ENCODE measurements at places on chromosomes 3 and 15. TPM values are rescaled to one million over a fixed set of nuclear protein-coding genes. Genes with fewer than 3 reads are reported as not detected.

DNA sequence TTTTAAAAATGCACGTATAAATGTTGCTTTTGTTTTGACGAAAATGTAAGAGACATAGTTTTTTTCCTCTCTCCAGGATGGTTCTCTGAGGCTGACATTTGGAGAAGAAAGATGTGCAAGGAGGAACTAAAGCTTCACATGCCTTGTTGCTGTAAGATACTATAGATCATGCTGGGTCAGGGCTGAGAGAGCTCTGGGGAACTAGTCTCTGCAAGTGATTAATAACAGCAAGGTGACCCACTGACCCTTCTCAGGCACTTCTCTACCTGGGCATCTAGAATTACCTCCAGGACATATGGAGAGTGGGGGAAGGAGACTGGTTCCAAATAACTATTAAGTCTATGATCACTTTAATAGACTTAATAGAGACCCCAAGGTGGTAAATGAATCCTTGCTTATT, 246.0 kb downstream of the KBTBD8 start:
- no peak overlapping the region for H3K4me3 ChIP-seq
- no peaks in the 10 kb centered on the region for H3K36me3 ChIP-seq
- no peaks in the 10 kb centered on the region for H3K27me3 ChIP-seq
- DNase-seq: no peak
- H3K27ac ChIP-seq: no peak overlapping the region

The FAM219B gene
- 63.0 TPM for total RNA-seq

DNA sequence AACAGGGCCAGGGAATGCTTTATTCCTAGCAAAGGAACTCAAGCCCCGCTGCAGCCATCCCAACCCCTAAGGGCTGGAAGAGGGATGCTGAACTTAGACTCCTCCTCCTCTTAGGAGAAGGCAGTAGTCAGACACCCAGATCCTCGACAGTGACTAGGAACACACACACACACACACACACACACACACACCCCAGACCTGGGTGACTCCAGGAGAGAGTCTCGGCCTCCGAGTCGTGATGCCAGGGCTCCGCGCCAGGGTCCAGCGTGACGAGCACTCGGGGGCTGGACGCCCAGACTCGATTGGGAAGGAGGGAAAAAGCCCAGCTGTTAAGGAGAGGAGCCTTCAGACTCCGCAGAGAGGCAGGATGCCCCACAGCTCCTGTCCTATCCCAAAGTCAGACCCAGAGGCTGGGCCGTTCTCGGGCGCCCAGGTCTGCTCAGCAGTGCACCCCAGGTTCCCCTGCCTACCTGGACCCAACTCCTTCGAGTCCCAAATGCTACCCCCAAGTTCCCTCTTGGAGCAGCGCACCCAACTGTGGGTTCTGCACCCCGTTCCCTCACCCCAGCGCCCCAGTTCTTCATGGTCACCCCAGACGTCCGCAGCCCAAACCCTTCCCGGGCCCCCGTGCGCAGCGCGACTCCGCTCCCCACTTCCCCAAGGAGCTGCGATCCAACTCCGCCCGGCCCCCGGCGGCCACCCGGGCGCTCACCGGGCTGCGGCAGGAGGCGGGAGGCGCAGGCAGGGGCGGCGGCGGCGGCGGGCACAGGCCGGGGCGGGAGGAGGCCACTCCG, 421 bp downstream of the BMF start:
- H3K27ac ChIP-seq: no peak overlapping the region
- H3K27me3 ChIP-seq: no peaks in the 10 kb centered on the region
- H3K4me3 ChIP-seq: peak overlapping the region; percentile 84
- H3K4me1 ChIP-seq: peaks cover 40% of the 10 kb centered on the region

GRCh38 chr3:82236257-82236656, 474.8 kb upstream of the GBE1 start:
- H3K27me3 ChIP-seq: no peaks in the 10 kb centered on the region
- no peak for DNase-seq
- H3K4me3 ChIP-seq: no peak overlapping the region
- H3K36me3 ChIP-seq: no peaks in the 10 kb centered on the region
- H3K27ac ChIP-seq: no peak overlapping the region

DNA sequence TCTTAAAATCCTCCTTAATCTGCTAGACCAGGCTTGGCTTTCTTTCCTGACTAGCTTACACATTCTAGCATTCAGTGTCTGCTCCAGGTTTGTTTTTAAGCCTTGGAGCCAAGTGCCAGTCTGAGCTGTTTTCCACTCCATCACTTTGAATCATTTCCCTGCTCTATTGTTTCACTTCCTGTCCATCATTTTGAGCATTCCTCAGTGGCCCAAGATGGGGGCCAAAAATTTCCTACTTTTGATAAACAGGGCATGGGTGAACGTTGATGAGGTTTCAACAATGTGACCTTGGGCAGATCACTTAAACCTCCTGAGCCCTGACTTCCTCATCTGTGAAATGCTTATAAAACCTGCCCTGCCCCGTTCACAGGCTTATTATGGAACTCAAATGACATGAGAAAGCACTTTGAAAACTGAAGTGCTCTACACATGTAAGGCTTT, 4.4 kb downstream of the CYP19A1 start:
- no peak overlapping the region for H3K4me3 ChIP-seq
- H3K27me3 ChIP-seq: peaks cover 6% of the 10 kb centered on the region
- H3K4me1 ChIP-seq: no peaks in the 10 kb centered on the region
- no peak overlapping the region for H3K27ac ChIP-seq
- no peak for DNase-seq

- H3K27ac ChIP-seq: peak overlapping the region; percentile 81
- H3K27me3 ChIP-seq: no peaks in the 10 kb centered on the region
- no peak for DNase-seq
- H3K4me3 ChIP-seq: no peak overlapping the region
- H3K4me1 ChIP-seq: peaks cover 38% of the 10 kb centered on the region
- H3K36me3 ChIP-seq: peaks cover 56% of the 10 kb centered on the region
Measured at GRCh38 chr3:196938576-196938975, 3.8 kb downstream of the NCBP2 start.

The ADAMTS17 gene
- 1.0 TPM for total RNA-seq

The DAZL gene
- not detected for total RNA-seq

The LMAN1L gene
- not detected for total RNA-seq

DNA sequence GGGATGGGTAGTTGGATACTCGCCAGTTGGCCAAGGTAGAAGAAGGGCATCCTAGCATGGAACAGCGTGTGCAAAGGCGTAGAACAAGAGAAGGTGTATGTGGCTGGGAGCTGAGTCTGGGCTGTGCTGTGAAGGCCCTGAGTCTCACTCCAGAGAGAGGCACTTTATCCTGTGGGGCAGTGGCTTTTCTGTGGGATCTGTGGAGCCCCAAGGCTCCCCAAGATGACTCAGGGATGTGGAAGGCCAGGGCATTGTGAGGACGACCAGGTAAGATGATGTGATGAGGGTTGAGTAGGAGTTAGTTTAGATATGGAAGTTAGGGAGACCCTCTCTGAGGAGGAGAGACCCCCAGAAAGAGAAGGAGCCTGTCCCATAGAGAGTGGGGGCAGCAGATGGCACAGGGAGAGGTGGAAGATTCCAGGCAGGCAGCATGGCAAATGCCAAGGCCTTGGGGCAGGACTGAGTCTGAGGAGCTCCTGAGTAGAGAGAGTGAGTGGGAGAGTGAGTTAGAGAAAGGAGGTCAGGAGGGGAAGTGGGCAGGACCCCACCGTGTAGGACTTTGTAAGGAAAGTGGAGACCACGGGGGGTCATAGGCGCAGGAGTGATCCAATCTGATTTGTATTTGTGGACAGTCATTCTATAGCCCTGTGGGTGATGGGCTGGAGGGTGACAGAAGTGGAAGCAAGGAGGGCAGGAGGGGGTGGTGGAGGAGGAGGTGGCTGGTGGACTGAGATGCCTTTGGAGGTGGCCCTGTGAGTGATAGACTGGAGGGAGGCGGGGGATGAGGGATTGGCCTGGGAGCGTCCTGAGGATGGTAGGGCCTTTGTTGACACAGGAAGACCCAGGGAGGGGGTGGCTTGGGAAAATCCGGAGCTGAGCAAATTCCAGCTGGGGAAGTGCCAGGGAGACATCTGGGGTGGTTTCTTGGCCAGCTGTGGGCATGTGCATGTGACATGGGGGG, 50.3 kb downstream of the FBLN2 start:
- H3K27ac ChIP-seq: no peak overlapping the region
- H3K4me3 ChIP-seq: no peak overlapping the region
- no peak for DNase-seq
- H3K36me3 ChIP-seq: no peaks in the 10 kb centered on the region

GRCh38 chr15:63517202-63517601, 12.8 kb downstream of the USP3 start:
- no peak for DNase-seq
- H3K36me3 ChIP-seq: no peaks in the 10 kb centered on the region
- no peaks in the 10 kb centered on the region for H3K27me3 ChIP-seq
- H3K4me1 ChIP-seq: peaks cover 86% of the 10 kb centered on the region
- H3K27ac ChIP-seq: peak overlapping the region; percentile 46

DNA sequence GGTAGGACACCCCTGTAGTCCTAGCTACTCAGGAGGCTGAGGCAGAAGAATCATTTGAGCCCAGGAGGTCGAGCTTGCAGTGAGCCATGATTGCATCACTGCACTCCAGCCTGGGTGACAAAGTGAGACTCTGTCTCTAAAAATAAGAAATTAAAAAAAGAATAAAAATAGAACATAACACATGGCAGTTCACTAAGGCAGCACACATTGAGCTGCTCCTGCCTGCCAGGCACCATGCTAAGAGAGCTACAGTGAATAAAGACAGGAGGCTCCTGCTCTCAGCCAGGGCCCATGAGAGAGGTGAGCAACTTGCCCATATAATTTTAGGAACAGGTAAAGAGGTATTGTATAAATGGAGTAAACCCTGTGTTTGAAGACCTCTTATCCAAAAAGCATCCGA, 54.3 kb downstream of the EBLN2 start:
- no peak overlapping the region for H3K27ac ChIP-seq
- H3K36me3 ChIP-seq: no peaks in the 10 kb centered on the region
- H3K4me3 ChIP-seq: no peak overlapping the region
- H3K4me1 ChIP-seq: no peaks in the 10 kb centered on the region

GRCh38 chr3:189276444-189277219, 104.9 kb downstream of the TPRG1 start:
- H3K4me1 ChIP-seq: peaks cover 35% of the 10 kb centered on the region
- H3K36me3 ChIP-seq: no peaks in the 10 kb centered on the region
- no peak overlapping the region for H3K4me3 ChIP-seq
- DNase-seq: no peak
- no peaks in the 10 kb centered on the region for H3K27me3 ChIP-seq

- DNase-seq: no peak
- peaks cover 21% of the 10 kb centered on the region for H3K4me1 ChIP-seq
- H3K36me3 ChIP-seq: no peaks in the 10 kb centered on the region
- H3K27me3 ChIP-seq: no peaks in the 10 kb centered on the region
Measured at GRCh38 chr3:141368925-141369794, 856 bp downstream of the ZBTB38 start.

DNA sequence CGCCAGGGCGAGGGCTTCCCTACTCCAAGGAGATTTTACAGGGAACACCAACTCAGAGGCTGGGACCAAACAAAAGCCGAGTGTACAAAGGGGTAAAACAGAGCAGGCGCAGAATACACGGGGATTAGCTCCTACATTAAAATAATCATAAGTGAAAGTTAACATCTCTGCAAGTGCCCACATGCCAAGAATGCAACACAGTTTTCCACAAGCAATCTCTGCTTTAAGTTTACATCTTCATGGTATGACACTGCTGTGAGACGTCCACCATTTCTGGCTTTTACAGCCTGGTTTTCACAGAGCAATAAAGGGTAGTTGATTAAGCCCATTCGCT, 500 bp upstream of the VGLL3 start:
- no peaks in the 10 kb centered on the region for H3K36me3 ChIP-seq
- H3K4me1 ChIP-seq: peaks cover 3% of the 10 kb centered on the region
- no peak overlapping the region for H3K4me3 ChIP-seq
- no peak for DNase-seq
- H3K27ac ChIP-seq: no peak overlapping the region

DNA sequence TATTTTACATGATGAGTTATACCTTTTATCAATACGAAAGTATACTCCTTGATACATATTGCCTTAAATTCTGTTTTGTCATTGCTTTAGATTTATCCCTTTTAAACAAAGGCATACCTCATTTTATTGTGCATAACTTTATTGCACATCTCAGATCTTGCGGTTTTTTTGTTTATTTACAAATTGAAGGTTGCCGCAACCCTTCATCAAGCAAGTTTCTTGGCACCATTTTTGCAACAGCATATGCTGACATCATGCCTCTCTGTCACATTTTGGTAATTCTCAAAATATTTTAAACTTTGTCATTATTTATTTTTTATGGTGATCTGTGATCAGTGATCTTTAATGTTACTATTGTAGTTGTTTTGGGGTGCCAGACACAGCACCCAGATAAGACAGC, 20.9 kb downstream of the SNRK start:
- H3K27ac ChIP-seq: peak overlapping the region; percentile 74
- H3K4me3 ChIP-seq: peak overlapping the region; percentile 32
- H3K4me1 ChIP-seq: peaks cover 79% of the 10 kb centered on the region
- H3K36me3 ChIP-seq: peaks cover 33% of the 10 kb centered on the region

GRCh38 chr3:66431494-66431893, 69.3 kb downstream of the LRIG1 start:
- no peak for DNase-seq
- H3K4me1 ChIP-seq: peaks cover 18% of the 10 kb centered on the region
- peaks cover 3% of the 10 kb centered on the region for H3K27me3 ChIP-seq
- no peak overlapping the region for H3K4me3 ChIP-seq

DNA sequence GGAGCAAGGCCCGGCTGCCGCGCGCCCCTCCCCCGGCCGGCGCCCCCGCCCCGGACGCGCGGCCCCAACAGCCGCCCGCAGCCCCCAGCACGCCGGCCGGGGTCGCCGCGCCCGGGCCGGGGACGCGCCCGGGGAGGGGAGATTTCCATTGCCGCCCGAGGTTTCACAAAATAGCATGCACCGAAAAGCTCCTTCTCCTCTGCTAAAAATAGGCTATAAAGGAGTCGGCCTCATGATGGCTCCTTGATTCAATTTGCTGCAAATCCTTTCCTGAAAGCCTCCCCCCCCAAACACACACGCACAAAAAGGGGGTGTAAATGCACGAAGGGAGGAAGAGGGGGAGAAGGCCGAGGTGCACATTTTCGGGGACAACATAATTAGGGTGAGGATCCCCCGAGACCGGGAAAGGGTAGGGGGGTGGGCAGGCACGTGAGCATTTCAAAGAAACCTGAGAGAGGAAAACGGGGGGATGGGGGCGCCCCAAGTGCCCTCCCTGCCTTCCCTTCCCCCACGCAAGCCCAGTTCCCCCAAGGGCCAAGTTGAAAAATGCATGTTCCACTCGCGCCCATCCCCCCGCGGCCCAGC, 734 bp downstream of the TBL1XR1 start:
- peak overlapping the region; percentile 96 for H3K4me3 ChIP-seq
- H3K36me3 ChIP-seq: peaks cover 12% of the 10 kb centered on the region
- peaks cover 62% of the 10 kb centered on the region for H3K4me1 ChIP-seq

DNA sequence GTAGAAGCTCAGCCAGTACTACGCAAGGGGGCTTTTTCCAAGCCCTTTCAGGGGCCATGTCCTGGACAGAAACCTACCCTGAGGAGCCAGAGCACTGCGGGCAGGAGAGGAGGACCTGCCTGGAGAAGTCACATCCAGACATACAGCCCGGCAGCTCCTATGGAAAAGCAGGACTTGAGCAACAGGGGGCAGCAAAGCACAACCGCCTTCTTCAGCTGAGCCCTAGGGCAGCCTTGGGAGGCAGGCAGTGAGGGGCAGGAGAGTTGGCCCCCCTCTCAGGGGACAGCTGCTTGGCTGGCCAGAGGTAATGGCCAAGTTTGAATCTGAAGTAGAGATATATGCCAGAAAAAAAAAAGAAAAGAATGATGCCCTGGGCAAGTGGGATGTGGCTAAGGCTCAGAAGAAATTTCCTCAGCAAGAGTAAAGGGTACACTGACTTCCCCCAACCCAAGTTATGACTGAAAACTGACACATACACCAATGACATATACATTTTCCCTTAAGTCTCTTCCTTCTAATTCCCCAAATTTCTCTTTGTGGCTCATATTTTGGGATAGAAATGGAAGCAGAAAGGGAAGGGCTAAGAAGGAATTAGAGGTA, 56.9 kb downstream of the CYP19A1 start:
- H3K27me3 ChIP-seq: peaks cover 14% of the 10 kb centered on the region
- H3K36me3 ChIP-seq: no peaks in the 10 kb centered on the region
- H3K27ac ChIP-seq: no peak overlapping the region
- H3K4me1 ChIP-seq: no peaks in the 10 kb centered on the region
- no peak overlapping the region for H3K4me3 ChIP-seq
- DNase-seq: peak; percentile 48

Measured in activated naive CD4-positive, alpha-beta T cell treated with anti-CD3 and anti-CD28 coated beads for 36 hours (primary cell).